Glutamatergic neuron (in vitro differentiated cells): ENCODE measurements at places on chromosomes 6 and 20. TPM values are rescaled to one million over a fixed set of nuclear protein-coding genes. Genes with fewer than 3 reads are reported as not detected.
A peak's percentile ranks its signal among the peaks of the same experiment; 100 is the strongest.

Gene SALL4
- total RNA-seq = 41.0 TPM

Gene PCMTD2
- 82.4 TPM for total RNA-seq

Gene LY6G5B
- total RNA-seq = 43.1 TPM

GRCh38 chr6:53203483-53203882 is 54.8 kb upstream of the GCM1 start:
- H3K4me1 ChIP-seq = no peaks in the 10 kb centered on the region
- no peaks in the 10 kb centered on the region for H3K36me3 ChIP-seq
- no peaks in the 10 kb centered on the region for H3K27me3 ChIP-seq
- H3K27ac ChIP-seq = no peak overlapping the region
- H3K4me3 ChIP-seq = no peak overlapping the region

- no peak overlapping the region for H3K4me3 ChIP-seq
- H3K4me1 ChIP-seq = peaks cover 14% of the 10 kb centered on the region
- peak overlapping the region; percentile 67 for H3K27ac ChIP-seq
- DNase-seq = no peak
Observed at GRCh38 chr6:142374091-142374770, 72.4 kb downstream of the ADGRG6 start.
